ENCODE measurements at places on chromosomes 5 and 9.

GRCh38 chr5:116970318-116970717 lies 395.7 kb upstream of the SEMA6A start:
- DNase-seq: no peak

DNA sequence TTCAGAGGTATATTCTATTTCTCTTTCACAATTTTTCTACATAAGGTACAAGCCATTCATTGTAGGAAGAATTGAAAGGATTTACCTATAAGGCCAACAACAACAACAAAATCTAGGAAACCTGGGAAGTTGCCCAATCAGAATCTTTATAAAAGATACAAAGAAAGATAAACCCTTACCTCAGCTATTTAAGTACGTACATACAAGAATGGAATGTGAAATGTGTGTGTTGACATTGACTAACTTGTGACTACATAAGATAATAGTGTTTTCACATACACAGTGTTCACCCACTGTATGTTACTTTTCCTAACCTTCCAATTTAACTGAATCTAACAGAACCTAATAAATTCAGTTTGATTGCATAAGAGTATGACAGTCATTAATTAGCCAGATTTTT lies 154.1 kb downstream of the ADAMTS6 start:
- no peak for DNase-seq

- no peak for DNase-seq
These were observed 1.6 kb downstream of the ENG start for GRCh38 chr9:127852829-127853228.

DNA sequence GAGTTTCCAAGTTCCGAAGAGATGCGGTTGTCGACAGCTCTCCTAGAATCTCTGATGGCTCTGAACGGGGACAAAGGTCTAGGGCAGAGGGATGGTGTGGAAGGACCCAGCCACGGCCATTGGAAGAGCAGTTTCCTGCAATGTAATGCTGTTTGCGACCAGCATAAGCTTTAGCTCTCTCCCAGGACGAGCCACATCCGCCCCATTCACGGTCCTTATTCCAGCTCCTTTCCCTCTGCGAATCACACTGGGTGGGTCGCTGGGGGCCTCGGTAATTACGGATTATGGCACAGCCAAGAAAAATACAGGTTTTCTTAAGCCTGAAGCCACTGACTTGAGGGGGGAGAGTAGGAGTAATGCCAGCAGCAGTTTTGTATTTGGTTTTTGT lies 22.7 kb downstream of the ANXA2R start:
- no peak for DNase-seq

DNA sequence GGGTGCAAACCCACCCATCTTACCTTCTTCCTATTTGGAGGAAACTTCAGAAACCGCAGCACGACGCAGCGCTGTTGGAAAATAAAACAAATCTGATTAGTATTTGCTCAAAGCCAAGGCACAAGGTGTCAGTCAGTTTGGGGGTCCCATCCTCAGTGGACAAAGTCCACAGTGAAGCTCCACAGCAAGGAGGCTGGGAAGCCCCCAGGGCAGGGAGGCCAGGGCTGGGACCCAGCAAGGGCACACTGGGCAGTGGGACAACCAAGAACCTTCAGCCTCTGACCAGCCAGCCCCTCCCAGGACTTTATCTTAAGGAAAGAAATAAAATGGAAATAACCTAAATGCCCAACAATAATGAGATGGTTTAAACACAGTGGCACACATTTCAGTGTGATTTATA lies 11.3 kb downstream of the IPPK start:
- DNase-seq: no peak

- no peak for DNase-seq
These were observed 28.2 kb upstream of the ADCY2 start for GRCh38 chr5:7367780-7368179.

- no peak for DNase-seq
These were observed 98.6 kb upstream of the SLC25A48 start for GRCh38 chr5:135735831-135736230.

GRCh38 chr9:6305954-6306563 lies 22.1 kb upstream of the TPD52L3 start:
- no peak for DNase-seq

GRCh38 chr5:34692786-34693185 lies 36.7 kb downstream of the RAI14 start:
- DNase-seq: no peak

GRCh38 chr5:121175986-121176385 lies 675.7 kb upstream of the FTMT start:
- DNase-seq: no peak

DNA sequence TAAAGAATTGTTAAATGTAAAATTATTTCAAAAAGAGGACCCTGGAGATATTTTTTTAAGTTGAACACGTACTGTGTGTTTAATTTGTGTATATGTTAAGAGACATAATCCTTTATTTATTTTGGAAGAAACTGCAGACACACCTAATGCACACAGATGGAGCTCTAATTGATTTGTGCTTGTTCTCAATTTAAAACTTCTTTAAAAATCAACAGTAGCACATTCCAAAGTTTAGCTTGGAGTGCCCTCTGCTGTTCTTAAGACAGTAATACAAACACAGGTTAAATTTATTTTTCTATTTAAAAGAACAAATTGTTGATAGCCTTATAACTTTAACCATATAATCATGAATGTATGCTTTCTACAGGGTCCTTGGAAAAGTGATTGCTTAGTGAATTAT lies 277.6 kb upstream of the ADAMTS16 start:
- DNase-seq: no peak

DNA sequence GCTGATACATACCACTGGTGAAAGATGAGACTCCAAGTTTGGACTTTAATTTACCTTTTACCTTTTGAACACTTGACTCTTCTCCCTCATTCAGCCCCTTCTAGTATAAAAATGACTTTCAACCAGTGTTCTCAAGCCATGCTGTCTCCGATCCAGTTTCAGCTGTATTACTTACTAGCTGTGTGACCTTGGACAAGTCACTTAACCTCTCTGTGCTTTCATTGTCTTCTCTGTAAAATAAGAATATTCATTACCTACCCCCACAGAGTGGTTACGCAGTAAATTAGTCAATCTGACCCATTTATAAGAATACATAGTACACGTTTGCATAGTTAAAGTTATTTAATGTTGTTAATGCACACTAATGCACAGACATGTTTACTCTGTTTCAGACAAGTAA lies 12.6 kb upstream of the CEMIP2 start:
- DNase-seq: no peak

- no peak for DNase-seq
These were observed 131.4 kb upstream of the SHB start for GRCh38 chr9:38200431-38200830.

GRCh38 chr5:68178579-68178978 lies 37.0 kb upstream of the PIK3R1 start:
- DNase-seq: no peak

GRCh38 chr9:5799314-5799713 lies 33.6 kb downstream of the ERMP1 start:
- no peak for DNase-seq

DNA sequence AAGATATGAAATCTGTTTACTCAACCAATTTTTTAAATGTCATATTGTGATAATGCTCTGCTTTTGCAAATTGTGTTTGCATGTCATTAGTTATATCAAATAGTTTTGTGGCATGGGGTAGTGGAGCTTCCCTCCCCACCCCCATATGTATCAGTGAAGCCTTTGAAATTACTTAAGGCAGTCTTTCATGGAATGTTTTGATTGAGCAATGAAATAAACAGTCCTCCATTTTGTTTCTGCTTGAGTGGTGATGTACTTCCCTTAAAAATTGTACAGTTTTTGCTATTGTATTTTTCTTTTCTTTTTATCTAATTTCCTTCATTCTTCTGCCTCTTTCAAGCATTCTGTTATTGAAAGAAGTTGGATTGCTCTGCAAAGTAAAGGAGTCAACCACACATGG lies 3.5 kb downstream of the SOWAHA start:
- DNase-seq: no peak

DNA sequence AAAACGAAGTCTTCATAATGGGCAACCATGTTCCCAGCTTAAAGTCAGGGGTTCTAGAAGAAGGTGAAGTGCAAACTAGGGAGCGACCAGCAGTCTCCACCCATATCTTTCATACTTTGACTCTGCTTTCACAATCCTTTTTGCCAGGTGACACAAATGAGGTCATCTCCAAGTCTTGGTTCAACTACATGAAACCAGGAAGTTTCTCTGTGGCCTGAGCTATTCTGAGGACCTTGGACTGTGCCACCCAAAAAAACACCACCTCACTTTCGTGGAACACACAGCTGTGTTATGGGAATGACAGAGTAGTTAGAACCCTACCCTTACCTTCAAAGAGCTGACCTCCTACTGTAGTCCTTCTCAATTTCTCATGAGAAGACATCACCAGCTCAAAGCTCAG lies 309.2 kb downstream of the AGTPBP1 start:
- DNase-seq: no peak

DNA sequence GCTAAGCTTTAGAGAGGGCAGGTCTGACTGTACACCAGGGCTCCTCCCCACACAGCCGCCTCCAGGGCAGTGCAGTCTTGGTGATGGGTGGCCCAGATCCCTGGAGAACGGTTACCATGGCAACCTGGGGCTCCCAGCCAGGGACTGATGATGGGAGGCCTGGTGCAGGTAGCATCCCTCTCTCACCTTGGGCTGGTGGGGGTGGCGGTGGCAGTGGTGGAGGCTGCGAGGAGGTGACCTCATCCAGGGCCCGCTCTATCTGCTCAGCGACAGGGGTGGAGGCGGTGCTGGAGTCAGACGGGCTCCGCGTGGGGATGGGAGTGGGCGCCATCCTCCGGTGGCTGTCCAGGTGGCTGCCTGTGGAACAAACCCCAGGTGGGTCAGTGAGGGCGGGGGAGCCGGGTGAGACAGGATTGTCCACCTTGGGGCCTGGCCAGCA lies 12.3 kb downstream of the PRR7 start:
- no peak for DNase-seq

DNA sequence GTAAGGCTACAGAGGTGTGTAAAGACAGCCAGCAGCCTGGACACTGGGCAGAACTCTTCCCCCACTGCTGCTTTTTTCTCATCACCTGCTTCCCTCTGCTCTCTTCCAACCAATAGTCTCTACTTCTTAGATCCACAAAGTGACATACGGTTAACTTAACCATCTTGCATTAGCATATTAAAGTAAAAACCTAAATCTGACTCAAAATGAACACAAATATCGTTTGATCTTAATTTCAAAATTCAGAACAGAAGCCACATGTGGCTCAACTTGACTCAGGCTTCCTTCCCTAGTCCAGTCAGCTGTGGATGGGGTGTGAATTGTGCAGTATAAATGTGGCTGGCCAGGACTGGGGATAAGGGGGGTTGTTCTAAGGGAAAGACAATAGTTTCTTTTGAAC lies 114.3 kb downstream of the STARD4 start:
- DNase-seq: no peak

- no peak for DNase-seq
These were observed 145.5 kb upstream of the PCA3 start for GRCh38 chr9:76618762-76619161.

DNA sequence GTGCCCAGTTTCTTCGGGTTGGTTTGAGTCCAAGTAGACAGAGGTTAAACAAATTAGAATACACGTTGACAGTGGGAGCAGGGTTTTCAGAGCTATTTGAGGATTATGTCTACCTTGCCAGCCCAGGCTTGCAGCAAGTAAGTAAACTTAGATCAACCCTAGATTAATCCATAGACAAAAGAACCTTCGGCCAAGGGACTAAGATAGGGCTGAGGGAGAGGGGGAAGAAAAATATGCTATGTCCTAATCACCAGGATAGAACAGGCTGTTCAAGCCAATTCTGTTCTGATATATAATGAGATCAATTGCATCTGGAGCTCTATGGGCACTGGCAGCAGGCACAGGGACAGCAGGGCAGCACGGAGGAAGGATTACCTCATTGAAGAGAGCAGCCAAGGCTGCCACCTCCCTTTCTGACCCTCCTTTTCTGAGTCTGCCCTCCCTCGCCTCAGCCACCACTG lies 377.7 kb downstream of the PIK3R1 start:
- no peak for DNase-seq

- DNase-seq: no peak
These were observed 153.6 kb upstream of the CDH9 start for GRCh38 chr5:27191786-27192510.

- DNase-seq: no peak
These were observed 24.4 kb downstream of the RNF145 start for GRCh38 chr5:159184858-159185381.

- DNase-seq: no peak
These were observed 68.8 kb downstream of the ITGA1 start for GRCh38 chr5:52856564-52856963.

GRCh38 chr5:546376-546908 lies 22.2 kb upstream of the SLC9A3 start:
- DNase-seq: no peak

DNA sequence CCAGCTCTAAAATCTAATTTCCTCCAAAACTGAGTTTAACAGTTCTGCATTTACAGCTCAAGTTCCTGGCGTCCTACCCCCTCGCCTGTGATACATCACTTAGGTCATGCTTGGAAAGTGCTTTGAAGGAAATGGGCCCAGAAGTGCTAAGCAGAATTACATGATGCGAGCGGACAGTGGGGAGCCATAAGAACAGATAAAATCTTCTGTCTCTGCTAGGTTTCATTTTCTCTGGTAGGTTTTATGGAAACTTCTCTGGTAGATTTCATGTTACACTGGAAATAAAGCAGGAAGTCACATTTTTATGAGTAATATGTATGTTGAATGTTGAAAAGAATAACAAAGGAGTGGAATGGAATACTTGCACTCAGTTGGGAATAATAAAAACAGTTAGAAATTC lies 138.3 kb downstream of the ZDHHC21 start:
- DNase-seq: no peak

DNA sequence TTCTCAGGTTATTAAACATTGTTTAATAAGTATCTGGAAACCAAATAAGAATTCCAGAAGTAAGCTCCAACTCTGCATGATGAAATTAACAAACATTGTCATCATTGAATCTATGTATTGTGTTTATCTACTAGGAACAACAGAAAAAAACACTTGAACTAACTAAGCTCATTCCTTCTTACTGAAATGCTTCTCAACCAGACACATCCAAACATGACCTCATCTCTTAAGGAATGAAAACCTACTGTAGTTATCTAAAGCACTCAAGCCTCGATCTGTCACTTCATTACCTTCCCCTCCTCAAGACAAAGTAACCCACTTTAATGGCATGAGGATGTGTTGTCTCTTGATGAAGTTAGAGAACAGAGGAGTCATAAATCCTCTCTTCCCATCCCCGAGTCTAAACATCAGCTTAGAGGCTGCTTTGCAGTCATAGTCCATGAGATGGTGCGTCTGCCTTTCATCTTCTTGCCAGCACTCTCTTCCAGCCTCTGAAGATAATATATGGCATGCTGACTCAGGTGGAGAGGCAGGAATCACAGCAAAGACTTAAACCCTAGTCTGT lies 86.5 kb downstream of the CEMIP2 start:
- no peak for DNase-seq
